ENCODE measurements at places on chromosomes 4 and X. TPM values are rescaled to one million over a fixed set of nuclear protein-coding genes. Genes with fewer than 3 reads are reported as not detected.
A peak's percentile ranks its signal among the peaks of the same experiment; 100 is the strongest.

Gene IL1RAPL1
- 2.7 TPM for polyA plus RNA-seq

Gene GPR82
- 0.13 TPM for polyA plus RNA-seq

Gene GLOD5
- 1.9 TPM for polyA plus RNA-seq

Gene CFAP47
- 0.49 TPM for polyA plus RNA-seq

Gene SLITRK2
- 1.5 TPM for polyA plus RNA-seq

Gene MAGEE1
- polyA plus RNA-seq, result 6.3 TPM

Gene DCAF12L2
- polyA plus RNA-seq, result 2.1 TPM

DNA sequence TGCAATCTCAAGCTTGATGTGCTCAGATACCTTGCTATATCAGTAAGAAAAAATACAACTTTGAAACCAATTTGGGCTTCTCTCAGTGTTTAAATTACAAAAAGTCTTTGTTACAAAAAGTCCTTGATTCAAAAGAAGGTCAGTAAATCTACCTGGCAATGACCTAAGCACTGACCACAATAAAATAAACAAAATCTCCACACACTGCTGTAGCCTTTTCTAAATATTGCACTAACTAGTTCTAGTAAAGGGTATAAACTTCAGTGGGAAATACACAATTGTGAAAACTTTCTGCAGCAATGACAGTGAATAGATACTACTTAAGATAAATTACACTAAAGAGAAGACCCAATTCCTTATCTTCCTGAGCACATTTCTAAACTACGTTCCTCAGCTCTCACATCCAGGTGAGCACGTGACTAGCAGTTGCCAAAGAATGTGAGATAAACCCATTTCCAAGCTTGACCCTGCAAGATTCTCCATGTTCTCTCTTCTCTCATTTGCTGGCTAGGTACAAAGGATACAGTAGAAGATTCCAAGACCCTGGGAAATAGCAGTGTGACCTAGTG is 81.4 kb upstream of the GPR34 start:
- DNase-seq, result no peak

DNA sequence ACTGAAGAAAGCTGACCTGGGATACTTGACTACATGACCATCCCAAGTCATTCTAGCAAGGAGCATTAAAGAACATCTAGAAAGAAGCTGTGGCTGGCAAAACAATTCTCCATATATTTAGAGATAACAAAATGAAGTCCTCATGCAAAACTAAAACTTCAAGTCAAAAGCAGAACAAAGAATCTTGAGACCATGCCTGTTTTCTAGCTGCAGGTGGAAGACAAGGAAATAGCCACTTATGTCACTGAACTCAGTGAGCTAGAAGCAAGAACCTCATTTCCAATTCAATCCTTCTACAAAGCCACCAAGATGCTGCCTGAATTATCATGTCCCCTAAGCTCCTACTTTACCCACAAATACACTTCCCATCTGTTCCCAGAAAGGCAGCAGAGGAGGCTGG is 13.8 kb downstream of the USP46 start:
- no peak for DNase-seq

- no peak for DNase-seq
These were observed 112.5 kb upstream of the BMP3 start for GRCh38 chr4:80918004-80918403.

DNA sequence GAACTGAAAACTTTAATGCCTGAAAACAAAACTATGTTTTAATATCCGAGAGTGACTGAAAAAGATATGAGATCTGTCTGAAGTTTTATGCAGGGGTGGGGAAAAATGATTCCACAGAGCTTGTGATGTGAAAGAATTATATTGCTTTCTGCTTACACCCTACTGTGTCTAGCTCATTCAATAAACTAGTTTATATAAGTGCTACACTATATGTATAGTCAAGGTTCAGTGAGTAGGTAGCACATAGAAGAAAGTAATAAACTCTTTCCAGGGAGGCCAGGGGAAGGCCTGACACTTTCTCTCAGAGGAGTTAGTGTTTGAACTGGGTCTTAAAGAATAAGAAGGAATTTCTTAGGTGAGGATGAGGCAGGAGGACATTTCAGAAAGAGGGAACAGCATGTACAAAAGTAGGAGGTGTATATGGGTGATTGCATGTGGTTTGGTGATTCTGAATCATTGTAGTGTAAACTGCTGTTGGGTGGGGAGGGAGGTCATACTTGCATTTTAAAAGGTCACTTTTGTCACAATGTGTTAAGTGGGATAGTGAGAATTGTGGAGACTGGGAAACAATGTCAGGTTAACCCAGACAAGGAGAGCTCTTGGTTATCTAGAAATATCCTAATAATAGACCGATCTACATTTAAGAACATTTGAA is 25.1 kb upstream of the TEX13D start:
- no peak for DNase-seq

DNA sequence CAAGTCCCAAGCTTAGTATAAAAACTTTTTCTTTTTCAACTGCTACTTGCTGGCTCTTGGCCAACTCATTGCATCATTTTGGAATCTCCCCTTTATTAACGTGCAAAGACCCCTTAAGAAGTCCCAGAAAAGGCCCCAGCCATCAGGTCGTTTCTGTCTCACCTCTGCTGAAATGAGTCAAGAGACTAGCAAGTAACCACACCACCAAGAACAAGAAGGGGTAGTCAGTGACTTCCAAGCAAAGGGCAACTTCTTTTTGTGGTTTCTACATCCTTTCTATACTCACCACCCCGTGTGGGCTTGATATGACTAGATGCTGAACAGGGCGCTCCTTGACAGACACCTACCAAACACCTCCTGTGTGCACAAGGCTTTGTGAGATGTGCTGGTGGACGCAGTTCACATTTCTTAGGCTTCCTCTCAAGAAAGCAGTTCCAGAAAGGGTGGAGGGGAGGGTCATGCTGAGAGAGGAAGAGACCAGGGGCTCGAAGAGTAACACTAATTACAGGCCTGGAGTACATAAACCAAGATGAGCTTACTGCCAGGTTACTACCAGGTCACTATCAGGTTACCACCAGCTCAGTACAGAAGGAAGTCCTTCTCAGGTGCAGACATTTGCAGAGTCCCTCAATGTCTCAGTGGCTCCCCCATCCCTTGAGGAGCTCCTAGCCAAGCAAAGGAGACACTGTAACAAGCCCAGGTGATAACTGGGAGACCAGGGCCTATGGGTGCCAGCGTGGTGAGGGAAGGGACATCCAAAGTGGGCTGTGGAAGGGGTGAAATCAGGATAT is 19.3 kb downstream of the JAKMIP1 start:
- DNase-seq, result no peak

DNA sequence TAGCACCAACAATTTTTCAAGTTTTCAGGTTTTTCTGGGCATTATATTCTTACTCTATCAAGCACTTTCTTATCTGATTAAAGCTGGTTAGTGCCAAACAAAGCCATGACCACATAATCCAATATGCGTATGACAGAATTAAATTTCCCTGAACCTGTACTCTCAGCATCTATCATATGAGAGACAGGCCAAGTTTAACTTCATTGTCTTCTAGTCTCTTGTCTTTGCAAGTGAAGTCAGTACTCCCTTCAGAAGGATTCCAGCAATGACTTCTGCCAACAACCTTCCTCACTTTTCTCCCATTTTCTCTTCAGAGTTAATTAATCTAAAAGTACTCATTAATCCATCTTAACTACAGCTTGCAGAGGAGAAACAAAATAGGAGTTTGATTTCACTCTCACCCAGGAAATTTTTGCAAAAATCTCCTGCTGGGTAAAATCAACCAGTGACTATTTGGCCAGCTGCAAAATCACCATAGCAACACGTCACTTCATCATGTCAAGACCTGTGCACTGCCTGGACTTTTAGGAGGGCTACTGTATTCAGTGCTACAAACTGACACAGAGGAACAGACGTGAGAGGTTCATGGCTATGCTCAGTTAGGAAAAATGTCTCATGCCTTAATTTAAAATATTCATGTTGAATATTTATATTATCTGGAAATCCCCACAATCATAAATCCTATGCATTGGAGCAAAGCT is 208.4 kb downstream of the ANTXR2 start:
- no peak for DNase-seq

- DNase-seq, result no peak
These were observed 8.2 kb upstream of the VGLL1 start for GRCh38 chrX:136523770-136524169.

DNA sequence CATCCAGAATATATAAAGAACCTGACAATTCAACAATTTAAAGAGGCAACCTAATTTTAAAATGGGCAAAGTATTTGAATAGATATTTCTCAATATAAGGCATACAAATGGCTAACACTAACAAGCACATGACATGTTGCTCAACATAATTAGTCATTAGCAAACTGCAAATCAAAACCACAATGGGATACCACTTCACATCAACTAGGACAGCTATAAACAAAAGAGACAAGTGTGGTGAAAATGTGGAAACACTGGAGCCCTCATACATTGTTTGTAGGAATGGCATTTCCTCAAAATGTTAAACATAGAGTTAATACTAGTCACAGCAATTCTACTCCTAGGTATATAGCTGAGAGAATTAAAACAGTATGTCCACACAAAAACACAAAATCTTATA is 96.7 kb downstream of the CORIN start:
- no peak for DNase-seq

DNA sequence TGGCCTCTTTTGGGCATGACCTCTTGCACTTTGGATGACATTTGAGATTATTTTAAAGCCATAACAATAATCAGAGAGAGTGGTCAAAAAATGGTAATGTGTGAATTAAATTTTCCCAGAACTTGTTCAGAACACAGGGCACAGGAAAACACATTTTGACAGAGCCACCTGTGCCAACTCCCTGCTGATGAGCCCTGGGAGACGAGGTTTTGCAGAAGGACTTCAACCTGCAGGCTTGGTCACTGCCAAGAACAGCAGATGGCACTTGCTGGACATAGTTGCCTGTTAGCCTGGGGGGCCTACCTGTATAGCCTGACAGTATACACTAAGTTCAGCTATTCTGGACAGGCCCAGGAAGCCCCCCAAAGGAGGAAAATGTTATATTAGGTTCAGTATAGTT is 277.8 kb upstream of the EMCN start:
- no peak for DNase-seq

DNA sequence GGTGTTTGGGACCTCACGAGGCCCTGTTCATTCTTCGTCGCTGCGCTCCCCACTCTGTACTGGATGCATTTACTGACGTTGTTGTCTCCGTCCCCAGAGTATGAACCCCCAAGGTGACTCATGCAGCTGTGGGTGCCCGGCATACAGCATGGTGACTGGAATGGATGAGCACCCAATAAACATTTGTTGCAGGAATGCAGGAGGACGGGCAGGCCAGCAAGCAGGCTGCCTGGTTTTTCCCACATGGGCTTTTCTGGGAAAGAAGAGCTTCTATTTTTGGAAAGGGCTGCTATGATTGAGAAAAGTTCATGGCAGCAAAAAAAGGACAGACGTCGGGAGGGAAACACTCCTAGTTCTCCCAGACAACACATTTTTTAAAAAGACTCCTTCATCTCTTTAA is 893 bp upstream of the SOD3 start:
- DNase-seq, result no peak

DNA sequence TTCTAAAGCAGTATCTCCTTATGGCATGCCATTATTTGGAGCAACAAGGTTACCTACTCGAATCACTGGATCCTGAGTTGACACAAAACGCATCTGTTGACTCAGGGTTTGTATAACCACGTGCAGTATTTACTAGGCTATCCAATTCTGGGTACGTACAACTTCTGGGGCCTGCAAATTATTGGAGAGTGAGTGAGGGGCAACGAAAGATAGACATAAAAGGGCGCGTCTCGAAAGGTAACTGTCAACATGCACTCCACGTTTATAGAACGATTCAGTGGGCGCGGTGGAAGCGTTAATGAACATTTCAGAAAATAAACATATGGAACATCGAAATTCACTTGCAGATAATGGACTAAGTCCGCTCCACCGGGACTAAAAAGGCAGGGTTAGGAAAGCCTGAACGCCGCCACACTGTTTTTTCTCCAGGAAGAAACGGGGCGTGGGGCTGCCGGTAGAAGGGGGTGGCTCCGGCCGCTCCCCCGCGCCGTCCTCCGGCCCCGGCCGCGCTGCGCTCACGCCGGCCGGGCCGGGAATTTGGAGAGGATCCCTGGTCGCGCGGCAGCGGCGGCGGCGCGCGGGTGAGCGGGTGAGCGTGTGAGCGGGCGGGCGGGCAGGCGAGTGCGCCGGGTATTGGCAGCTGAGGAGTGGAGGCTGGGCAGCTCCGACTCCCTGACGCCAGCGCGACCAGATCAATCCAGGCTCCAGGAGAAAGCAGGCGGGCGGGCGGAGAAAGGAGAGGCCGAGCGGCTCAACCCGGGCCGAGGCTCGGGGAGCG is at the start of gene SMAD1:
TSS of gene SMAD1 (plus strand) at position 690 of the 778 bp plus-strand sequence. CDS start 32,761 bp downstream, outside the sequence.
- DNase-seq, result peak; percentile 50

GRCh38 chr4:19496756-19497155 is 754.9 kb upstream of the SLIT2 start:
- no peak for DNase-seq

DNA sequence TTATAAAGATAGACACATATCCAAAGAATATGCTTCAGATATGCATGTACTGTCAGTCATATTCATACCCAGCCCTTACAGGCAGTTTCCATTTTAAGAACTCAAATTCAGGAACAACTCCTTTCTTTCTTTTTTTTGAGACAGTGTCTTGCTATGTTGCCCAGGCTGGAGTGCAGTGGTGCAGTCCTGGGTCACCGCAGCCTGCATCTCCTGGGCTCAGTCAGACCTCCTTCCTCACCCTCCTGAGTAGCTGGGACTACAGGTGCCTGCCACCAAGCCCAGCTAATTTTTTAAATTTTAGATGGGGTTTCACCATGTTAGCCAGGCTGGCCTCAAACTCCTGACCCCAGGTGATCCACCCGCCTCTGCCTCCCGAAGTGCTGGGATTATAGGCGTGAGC is 34.5 kb downstream of the SNX25 start:
- DNase-seq, result no peak

DNA sequence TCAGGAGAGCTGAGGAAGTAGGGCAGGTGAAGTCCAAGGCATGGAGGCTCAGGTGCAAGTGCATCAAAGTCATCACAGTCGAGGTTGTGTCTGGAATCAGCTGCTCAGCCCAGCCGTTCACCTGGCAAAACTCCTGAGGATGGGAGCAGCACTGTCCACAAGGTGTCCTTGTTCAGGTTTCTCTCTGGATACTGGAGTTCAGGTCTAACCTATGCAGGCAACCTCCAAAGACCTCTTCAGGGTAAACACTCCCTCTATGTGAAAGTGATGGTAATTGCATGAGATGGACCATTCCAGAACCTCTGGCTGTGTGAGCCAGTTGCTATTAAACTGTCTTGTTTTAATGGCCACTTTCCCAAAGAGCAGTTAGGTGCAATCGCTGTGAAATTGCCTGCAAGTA is 120.2 kb upstream of the PSAPL1 start:
- DNase-seq, result no peak

DNA sequence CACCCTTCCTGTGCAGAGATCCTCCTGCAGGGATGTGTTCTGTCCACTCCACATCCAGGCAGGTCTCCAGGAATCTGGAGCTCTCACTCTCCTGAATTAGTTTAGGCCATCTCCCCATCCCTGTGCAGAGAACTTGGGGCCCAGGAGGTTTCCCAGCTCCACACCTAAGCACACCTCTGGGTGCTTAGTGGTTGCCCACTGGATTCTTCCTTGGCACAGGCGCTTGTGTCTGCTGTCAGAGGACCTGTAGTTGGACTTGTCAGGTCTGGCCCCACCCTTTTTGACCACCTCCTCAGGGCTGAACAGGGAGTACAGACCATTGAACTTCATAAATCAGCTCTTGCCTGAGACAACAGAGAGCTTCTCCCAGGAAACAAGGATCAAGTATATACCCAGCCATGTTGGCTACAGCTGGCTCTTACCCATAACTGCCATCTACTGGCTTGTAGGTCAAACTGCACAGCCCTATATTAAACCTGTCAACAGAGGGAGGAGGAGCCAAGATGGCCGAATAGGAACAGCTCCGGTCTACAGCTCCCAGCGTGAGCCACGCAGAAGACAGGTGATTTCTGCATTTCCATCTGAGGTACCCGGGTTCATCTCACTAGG is 275.5 kb downstream of the PPARGC1A start:
- no peak for DNase-seq
